NCI-H526 treated with DMSO at 0.1 percent for 48 hours (cell line): ENCODE measurements at places on chromosomes 4 and X.

DNA sequence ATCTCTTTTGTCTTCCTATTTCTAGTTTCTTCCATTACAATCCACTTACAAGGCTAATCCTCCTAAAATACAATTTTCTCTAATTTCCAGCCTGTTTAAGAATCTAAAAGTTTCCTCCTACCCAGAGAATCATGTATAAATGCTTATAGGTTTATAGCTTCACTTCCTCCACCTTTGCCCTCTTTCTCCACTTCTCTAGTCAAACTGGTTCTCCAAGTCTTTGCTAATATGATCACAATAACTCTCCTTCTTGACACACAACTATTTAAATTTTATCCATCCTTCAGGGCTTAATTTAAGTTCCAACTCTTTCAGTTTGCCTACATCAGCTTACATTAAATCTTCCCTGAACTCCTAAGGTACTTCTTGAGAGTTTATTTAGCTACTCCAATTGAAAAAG lies 69.2 kb downstream of the RPS6KA6 start:
- no peak for DNase-seq

- no peak for DNase-seq
Observed at GRCh38 chrX:124026529-124026928, 65.0 kb downstream of the STAG2 start.

DNA sequence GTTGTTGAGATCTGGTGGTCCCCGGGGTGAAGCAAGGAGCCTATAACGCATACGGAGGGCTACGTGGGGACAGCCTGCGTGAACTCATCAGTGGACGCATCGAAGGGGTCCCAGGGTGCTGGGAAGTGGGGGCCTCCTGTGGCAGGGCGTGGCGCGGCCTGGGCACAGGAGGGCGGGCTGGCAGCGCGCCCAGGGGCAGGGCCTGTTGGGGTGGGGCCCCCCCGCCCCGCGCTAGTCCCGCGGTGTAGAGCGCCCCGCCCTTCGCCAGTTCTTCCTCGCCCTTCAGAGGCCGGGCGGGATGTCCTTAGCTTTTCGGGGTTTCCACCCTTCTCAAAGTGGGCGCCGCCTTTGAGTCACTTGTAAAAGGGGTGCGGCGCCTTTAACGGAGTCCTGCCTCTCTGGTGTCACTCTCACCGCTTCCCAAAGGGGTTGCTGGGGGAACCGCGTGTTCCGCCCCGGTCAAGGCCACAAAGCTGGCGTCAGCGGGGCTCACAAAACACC lies 632 bp downstream of the PLP2 start:
- DNase-seq, result peak; percentile 15

DNA sequence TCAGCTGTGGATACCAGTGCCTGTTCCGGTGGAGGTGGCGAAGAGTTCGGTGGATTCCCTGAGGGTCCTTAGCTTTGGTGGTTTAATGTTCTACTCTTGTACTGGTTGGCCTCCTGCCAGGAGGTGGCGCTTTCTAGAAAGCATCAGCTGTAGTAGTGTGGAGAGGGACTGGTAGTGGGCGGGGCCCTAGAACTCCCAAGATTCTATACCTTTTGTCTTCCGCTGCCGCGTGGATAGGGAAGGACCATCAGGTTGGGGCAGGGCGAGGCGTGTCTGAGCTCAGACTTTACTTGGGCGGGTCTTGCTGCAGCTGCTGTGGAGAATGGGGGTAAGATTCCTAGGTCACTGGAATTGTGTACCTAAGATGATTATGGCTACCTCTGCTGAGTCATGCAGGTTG lies 390.3 kb downstream of the FAM47A start:
- DNase-seq, result no peak

DNA sequence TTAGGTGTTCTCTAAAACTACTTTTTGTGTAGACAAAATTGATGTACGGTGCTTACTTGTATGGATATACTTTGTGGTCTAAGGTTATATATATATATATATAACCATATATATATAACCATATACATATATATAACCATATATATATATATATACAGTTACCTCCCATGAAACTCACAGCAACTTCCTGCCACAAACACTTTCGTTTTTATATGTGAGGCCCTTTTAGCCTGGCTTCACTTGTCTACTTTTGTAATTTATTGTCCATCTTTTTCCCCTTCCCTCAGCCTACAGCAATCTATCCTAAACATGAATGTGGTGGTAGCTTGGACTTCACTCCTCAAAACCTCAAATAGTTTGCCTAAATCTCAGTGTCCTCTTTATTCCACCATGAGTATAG lies 72.8 kb upstream of the NPFFR2 start:
- no peak for DNase-seq

- DNase-seq, result no peak
Observed at GRCh38 chr4:82744284-82744968, 54.2 kb downstream of the SCD5 start.

DNA sequence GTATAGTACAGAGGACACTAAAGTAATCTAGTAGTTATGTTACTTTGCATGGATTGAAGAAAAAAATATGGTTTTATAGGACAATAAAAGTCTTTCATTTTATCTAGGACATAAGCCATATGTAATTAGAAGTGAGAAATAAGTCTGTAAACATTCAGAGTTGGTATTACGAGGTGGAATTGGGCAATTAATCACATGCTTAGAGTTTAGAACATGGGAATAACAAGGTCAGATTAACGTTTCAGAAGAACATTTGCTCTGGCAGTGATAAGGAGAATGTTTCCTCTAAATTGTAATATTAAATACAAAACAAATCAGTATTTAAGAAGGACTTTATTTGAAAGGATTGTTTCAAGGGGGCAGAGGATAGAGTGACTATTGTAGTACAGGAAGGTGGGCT lies 15.6 kb upstream of the SULT1E1 start:
- no peak for DNase-seq

DNA sequence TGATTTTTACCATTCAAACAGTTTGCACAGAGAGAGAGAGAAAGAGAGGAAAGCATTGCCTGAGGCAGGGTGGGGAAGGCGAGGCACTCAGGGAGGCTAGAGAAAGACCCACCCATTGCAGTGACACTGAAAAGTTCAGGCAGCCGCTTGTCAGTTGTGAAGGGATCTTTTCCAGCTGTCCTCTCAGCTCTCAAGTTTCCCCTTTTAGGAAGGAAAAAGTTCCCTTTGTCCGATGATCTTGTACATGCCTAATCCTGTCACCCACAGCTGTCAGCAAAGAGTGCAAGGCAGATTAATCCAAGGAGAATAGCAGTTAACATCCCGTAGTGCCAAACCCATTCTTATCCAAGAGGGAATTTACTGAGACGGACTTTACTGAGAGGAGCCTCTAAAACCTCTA lies 255.0 kb downstream of the MAGEB5 start:
- DNase-seq, result no peak

DNA sequence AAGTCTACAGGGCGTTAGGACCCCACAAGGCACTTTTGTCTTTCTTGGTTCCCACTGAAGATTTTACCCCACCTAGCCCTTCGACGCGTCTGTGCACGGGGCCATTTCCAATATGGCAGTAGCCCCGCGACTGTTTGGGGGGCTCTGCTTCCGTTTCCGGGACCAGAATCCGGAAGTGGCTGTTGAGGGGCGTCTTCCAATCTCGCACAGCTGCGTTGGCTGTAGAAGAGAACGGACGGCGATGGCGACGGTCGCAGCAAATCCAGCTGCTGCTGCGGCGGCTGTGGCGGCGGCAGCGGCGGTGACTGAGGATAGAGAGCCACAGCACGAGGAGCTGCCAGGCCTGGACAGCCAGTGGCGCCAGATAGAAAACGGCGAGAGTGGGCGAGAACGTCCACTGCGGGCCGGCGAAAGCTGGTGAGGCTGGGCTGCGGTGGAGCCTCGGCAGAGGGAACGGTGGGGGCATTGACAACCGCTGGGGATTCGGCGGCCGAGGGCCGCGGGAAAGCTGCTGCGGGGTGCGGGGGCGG lies at the start of gene USP11:
Gene USP11, plus strand, starts transcription at position 207 of the 530 bp plus-strand sequence. Its CDS starts 35 bp downstream, at position 242.
- peak; percentile 24 for DNase-seq

GRCh38 chr4:40055511-40055862 lies 1.2 kb upstream of the N4BP2 start:
- no peak for DNase-seq

DNA sequence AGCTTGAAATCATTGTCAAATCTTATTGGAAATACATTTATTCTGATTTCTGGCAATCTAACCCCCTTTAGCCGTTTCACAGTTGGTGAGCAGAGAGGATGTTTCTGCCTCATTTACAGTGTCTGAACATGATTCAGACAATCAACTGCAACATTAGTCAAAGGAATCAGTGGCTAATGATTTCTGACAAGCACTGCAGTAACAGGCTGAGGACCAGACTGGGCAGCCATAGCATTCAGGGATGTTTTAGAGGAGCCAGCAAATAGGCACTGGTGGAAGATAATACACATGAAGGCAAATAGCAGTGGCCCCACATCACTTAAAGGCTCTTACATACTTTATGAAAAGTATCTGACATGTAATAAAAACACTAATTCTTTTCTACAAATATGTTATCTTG lies 102.8 kb downstream of the TTC29 start:
- DNase-seq, result no peak

DNA sequence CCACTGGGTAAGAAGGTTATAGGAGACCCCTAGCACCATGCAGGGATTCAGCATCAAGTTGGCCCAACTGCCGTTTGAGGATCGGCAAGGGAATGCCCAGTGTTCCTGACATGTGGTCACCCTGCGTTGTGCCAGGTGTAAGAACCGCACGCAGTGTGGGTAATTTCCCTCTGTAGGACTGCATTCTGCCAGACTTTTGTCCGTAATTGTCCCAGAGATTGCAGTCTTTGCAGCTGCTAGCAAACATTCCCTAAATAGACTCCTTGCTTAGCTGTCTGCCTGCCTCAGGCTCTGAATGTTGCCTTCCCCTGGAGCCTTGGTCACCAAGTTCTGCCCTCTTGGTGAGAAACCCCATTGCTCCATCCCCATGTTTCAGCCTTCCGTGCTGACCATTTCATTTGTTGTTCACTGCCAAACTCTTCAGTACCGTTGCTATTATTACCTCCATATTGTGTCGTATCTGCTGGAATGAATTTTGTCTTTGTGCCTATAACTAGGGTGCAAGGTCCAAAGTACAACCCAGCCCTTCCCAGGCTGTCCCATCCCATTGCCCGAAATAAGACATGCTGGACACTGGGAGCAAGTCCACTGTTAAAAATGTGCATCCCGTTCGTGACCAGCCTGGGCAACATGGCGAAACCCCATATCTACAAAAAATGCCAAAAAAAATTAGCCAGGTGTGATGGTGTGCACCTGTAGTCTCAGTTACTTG lies 53.8 kb upstream of the USP9X start:
- DNase-seq, result no peak

DNA sequence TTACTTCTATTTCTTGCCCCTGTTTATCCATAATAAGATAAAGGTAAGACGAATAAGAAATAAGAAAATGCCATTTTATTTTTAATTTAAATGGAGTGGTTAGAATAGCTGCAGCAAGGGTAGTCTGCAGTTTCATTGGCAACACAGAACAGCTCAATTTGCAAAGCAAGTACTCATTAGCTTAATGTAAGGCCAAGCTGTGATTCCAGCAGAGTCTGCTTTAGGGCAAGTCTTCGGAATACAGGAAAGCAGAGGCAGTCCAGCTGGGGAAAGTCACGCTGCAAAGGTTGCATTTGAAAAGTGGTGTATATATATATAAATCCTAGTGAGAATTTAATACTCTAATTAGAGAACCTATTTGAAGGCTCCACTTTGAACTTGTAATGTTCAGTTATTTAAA lies 59.0 kb downstream of the ANXA10 start:
- DNase-seq, result peak; percentile 27

DNA sequence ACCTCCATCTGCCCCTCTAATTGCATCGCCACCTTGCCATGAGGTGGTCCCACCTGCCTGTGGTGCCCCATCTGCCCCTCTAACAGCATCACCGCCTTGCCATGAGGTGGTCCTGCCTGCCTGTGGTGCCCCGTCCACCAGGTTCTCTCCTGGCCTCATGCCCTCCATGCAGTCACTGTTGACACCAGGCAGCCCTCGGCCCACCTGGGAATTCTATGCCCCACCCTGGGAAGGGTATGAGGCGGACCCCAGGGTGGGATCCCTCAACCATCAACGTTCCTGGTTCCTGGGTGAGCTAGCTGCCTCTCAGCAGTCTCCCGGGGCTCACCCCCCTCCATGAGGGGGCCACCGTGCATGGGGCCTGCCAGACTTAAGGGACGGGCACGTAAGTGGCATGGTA lies 38.9 kb downstream of the ACOX3 start:
- no peak for DNase-seq

GRCh38 chr4:143234153-143234552 lies 49.4 kb downstream of the USP38 start:
- no peak for DNase-seq

GRCh38 chr4:15402146-15402545 lies 25.7 kb upstream of the C1QTNF7 start:
- no peak for DNase-seq
